ENCODE measurements at places on chromosomes 6 and 20.

- DNase-seq, result no peak
Measured at GRCh38 chr6:143701349-143702234, 23.8 kb downstream of the PHACTR2 start.

DNA sequence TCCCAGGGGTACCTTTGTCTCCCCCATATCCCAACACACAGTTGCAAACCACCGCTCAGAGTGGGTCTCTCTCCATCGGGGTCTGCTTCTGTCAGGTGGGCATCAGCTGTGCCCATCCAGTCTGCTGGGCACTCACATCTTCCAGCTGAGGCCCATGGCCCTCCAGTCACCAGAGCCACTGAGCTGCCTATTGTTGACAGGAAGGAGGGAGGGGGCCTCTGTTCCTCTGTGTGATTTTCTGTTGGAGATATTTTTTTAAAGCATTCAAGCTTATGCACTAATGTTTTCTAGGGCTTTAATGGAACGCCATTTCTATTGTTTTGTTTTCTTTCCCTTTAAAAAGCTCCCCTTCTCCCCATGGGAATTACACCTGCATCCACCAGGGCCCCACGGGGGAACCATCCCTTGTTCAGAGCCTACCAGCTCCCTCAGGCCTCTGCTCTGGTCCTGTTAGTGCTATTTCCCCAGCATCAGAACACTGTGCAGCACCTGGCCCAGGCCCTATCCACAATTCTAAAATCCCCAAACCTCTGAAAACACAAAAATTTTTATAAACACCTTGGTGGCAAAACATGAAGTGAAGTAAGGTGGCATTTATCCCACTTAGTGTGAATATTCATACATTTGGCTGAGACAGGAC, 326.2 kb downstream of the CD83 start:
- no peak for DNase-seq

GRCh38 chr20:35446356-35447078, 8.5 kb upstream of the GDF5 start:
- no peak for DNase-seq

DNA sequence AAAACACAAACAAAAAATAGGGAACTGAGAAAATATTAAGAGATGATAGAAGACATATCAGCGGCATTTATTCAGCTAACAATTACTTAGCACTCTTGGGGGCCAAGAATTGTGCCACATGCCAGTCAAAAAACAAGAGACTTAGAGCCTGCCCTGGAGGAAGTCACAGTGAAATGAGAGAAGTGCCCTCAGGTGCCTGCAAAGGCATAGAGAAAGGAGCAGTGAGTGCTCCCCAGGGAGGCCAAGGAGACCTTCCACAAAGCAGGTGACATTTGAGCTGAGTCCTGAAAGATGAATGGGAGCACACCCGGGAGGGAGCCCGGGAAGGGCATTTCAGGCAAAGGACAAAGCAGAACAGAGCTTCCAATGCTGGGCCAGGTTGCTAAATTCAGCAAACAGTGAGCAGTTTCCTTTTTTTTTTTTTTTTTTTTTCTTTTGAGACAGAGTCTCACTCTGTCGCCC, 184.7 kb upstream of the JARID2 start:
- no peak for DNase-seq

GRCh38 chr6:163457637-163458561, 43.4 kb downstream of the QKI start:
- no peak for DNase-seq

DNA sequence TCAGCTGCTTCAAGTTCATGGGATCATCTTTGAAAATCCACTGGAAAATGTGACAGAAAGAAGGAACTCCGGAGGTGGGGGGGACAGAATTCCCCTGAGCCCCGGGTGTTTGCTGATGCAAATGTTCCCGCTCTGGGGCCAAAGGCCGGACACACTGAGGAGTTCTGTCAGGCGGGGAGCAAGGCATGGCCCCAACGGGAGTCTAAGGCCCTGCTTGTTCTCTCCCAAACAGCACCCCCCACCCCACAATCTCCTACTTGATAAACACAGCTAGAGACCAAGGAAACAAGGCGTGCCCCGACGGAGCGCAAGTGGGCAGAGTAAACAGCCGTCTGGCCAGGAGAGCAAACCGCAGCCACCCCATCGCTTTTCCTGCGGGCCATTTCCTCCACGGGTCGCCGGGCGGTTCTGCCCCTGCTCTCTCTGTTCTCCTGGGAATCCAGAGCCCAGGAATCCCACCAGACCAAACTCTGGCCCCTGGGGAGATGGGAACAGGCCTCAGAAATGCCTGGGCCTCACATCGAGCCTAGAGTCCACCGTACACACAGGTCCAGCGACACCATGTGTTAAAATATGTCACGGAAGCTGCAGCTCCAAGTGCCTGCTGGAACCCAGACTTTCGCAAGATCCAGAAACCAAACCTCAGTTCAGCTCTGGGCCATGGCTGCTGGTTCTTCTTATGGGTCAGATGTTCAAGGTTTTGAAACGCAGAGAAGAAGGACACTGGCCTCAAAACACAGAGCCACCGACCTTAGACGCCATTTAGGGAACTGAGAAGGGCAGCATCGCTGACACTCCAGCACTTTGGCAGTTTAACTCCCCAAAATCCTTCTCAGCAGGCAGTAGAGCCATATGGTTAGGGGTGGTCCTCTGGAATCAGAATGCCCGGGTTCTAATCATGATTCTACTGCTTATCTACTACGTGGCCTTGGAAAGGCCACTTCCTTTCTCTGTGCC, 104.2 kb downstream of the PREX1 start:
- DNase-seq, result no peak

- DNase-seq, result no peak
Measured at GRCh38 chr20:54661880-54662465, 186.6 kb downstream of the DOK5 start.

DNA sequence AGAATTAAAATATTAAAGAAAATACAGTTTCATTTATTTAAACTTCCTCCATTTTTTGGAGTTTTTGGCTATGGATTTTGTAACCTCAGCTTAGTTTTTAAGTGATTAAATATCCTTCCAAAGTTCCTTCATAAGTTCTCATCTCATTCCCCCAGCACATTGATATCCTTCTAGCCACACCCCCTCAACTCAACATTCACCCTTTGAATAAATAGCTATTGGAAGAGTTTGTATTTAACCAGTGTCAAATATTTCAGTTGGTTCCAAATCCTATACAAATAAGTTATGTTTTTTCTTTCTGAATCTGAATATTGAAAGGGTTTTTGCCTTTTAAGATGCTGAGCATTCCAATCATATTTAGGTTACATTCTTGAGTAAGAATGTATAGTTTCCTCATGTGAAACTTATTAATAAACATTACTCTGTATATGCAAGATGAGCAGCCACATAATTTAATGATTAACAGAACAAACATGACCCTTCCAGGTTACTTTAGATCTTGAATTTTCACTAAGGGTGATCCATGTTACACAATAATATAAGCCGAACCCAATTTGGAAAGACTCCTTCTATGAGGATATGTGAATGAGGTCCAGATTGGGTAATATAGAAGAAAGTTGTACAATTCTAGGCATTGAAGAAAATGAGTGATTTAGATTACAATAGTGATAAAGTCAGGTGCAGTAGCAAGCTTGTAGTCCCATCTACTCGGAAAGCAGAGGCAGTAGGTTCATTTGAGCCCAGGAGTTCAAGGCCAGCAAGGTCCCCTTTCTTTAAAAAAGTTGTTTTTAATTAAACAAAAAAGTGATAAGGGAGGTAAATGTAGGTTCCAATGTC, 13.6 kb downstream of the GLYATL3 start:
- DNase-seq, result no peak

DNA sequence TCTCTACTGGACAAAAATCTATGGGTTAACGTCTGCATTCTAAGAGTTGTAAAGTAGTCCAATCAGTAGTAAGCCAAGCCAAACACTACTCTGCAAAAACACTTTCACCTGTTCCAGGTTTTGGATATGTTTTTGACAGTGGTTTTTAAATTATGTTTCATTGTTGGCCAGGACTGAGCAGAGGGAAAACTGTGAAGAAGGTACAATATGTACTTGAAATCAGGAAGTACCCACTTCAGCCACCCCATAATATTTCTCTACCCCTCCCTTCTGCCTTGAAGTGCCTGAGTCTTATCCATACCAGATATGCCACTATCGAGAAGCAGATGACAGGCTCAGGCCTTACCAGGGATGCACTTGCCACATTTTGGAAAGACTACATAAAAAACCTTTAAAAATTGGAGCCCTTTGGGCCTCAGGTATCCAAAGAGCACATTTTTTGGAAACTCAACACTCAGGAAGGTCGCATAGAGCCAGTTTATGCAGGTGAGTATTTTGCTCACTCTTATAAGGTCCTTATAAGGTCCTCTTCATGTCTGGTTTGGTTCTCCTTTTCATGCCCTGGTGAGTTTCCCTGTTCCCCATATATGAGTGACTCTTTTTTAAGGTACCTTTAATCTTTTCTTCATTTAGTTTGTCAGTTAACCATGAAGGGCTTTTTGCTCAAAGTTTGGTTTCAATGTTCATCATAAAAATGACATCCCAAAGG, 859.3 kb upstream of the FLRT3 start:
- no peak for DNase-seq

- no peak for DNase-seq
Measured at GRCh38 chr6:34300332-34300751, 51.5 kb upstream of the SMIM29 start.

GRCh38 chr20:32354592-32355416, 3.3 kb upstream of the ASXL1 start:
- DNase-seq, result no peak

- no peak for DNase-seq
Measured at GRCh38 chr20:37334450-37334849, 11.5 kb upstream of the SRC start.

- no peak for DNase-seq
Measured at GRCh38 chr6:89599727-89600126, 38.8 kb downstream of the LYRM2 start.

DNA sequence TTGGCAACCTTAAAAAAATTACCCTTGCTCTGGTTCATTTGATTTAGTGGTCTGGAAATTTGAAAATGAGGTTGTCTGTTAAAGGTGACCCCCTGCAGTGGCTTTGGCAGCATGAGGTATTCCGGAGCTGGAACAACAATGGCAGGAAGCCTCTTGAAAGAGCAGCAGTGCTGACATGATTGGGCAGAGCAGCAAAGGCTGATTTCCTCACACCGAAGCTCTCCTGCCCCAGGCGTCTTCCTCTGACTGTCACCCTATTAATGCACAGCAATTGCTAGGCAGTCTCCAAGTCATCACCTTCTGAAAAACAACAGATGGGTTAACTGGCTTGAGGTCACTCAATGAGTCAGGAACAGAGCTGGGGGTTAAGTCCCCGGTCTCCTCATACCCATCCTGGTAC, 241.8 kb upstream of the MMS22L start:
- no peak for DNase-seq

DNA sequence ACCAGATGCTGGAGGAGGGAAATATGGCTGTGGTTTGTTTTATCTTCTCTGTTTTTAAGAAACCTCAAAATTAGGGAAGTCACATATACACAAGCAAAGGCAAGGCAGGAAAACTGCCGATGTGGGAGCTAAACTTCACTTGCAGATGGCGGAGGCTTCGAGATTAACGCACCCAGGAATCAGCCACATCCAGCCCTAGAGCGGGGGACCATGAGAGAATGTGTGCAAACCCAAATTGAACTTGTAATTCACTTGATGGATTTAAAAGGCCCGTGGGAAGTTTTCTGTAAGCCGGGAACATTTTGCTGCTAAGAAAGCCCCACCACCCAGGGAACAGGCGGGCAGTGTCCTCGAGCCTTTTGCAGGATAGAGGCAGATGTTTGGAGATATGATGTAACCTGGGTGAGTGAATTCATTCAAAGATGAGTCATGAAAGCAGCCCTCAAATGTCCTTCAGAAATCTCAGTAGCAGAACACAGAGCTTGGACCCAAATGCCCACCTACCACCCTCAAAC, 39.9 kb downstream of the PREX1 start:
- no peak for DNase-seq

- DNase-seq, result no peak
Measured at GRCh38 chr6:23181356-23182110, 612.2 kb downstream of the HDGFL1 start.

GRCh38 chr6:144185133-144185836, 35.0 kb downstream of the STX11 start:
- DNase-seq, result no peak

DNA sequence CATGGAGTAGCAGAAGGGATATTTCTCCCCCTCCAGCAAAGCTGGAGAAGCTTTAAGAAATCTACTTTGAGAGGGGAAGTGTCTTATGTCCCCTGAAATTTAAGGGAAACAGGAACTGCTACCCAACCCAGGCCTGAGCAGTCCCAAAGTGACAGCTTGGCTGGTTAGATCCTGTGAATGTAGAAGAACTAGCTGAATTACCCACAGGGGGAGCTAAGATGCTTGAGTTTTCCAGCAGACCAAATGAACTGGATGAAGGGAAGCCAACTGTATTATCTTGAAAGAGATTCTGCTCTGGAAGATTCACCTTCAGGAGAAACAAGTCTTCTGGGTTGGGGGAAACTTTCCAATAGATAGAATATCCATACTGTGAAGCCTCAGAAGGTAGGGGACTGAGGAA, 303.3 kb upstream of the MMS22L start:
- DNase-seq, result no peak

DNA sequence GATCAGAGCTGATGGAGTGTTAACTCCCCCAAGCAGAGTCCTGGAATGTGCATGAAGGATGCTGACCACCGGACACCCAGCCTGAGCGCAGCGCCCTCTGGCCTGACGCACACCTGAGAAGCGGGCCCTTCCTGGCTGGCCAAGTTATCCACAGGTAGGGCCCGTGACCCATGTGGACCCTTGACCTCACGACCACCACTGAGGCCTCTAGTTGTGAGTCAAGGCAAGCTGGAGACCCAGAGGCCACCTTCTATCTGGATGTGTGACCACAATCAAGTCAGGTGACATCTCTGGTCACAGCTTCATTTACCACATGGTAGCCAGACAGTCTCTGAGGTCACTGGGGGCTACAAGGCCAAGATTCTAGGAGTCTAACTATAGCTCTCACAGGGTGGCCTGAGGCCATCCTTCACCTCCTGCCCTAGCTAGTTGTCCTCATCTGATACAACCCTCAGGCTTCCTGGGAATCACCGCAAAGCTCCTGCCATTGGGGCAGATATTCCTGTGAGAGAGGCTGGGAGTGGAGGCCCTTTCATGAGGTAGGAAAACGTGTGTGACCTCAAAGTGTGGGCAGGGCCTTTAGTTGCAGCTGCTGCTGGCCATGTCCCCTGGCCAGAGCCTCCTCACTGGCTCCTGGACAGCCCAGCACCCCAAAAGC, 53.1 kb downstream of the DSTN start:
- peak; percentile 20 for DNase-seq

Measured in activated naive CD8-positive, alpha-beta T cell treated with anti-CD3 and anti-CD28 coated beads, Interleukin-2, amount 10 ng/mL, durations not matched to agents 7 days and 5 days (primary cell).